ENCODE measurements at places on chromosomes 3 and 15.

GRCh38 chr3:138835397-138835757 is 649 bp upstream of the PIK3CB start:
- DNase-seq: no peak

- no peak for DNase-seq
Measured at GRCh38 chr3:61638741-61639140, 77.4 kb downstream of the PTPRG start.

DNA sequence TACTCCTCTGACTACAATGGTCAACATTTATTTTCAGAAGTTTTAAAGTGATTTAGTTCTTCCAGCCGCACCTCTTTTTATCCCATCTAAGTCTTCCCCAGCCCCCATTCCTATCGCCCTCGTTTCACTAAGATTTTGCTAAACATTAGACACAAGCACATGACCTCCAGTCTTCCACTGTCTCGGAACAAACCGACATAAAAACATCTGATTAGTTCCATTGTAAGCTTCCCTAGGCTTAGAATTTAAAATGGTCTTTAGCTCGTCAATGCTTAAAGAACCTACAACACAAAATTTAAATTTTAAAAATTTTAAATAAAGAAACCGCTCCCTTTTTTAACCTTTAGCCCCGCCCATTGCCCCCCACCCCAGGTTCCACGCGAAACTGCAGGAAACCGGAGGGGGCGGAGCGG is 284 bp upstream of the TSC22D2 start:
- DNase-seq: no peak

- DNase-seq: no peak
Measured at GRCh38 chr3:33645060-33645647, 72.9 kb downstream of the CLASP2 start.

GRCh38 chr3:117263270-117263669 is 553.7 kb downstream of the TUSC7 start:
- DNase-seq: no peak

DNA sequence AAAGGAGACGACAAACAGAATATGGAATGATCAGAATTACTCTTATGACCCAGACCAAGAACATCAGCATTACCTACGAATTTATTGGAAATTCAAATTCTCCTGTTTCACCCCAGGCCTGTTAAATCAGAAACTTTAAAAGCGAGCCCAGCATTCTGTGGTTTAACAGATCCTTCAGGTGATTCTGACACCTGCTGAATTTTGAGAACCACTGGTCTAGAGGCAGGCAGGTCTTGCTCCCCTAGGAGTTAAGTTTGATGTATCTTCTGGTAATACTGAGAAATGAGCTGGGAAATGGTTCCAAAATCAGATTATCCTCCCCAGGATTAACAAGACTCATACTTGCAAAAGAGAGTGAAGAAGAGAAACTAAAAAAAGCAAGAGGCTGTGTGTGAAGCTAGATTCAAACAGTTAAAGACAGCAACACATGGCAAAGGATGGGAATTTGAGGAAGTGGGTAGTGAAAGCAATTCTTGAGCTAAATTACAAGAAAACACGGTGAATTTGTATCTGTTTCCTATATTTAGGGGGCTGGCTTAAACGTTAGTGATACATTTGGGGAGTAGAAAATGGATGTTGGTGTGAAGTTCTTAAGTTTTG is 66.0 kb downstream of the FLNB start:
- DNase-seq: no peak

DNA sequence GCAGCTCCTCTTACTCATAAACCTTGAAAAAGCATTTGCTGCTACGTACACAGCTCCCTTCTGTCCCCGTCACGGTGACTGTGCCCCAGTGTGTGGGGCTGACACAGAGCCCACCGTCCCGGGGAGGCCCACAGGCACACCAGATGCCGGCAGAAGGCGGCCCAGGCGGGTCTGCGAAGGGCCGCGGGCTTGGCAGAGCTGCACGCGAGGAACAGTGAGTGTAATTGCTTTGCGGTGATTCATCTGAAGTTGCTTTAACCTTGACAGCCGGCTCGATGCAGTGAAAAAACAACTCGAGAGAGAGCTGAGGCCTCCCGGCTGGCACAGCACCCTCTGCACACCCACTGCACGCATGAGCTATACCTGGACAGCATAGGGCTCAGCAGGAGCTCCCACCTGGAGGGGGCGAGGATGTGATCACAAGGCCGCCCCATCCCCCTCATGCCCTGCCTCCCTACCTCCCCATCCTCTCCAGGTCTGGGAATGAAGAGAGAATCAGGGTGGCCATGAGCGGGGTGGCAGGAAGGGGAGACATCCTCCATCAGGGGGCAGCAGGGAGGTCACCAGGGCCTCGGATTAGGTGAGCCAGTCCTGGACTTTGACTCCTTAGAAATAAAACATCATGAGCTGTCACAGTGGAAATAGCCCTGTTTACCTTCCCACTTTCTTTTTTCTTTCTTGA is 172.7 kb downstream of the MEGF11 start:
- peak; percentile 17 for DNase-seq

DNA sequence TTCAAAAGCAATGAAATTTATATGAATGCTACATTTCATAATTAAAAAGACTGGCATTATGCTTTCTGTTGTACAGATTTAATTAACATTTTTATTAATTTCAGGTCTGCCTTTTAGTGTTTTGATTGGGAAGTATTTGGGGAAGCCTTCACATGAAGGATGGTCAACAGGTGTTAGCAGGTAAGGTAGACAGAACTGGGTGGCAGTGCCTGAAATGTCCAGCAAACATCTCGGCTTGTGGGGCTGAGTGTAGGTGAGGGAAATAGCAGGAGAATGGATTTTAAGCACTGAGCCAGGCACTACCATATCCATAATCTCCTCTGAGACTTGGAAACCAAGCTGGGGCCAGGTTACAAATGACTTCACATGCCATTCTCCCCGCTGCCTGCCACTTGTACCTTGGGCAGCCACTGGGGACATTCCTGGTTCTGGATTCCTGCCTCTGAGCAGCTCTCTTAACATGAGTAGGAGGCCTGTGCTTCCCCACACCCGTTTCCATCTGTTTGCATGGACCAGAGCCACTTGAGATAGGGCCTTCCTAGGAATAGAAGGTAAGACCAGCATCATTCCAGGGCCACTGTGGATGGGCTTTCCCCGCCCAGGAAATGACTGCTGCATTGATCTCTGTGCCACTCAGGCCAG is 125.9 kb upstream of the HES1 start:
- DNase-seq: no peak

- no peak for DNase-seq
Measured at GRCh38 chr3:32626631-32627030, 56.0 kb upstream of the DYNC1LI1 start.

GRCh38 chr3:166445865-166446264 is 608.6 kb upstream of the BCHE start:
- no peak for DNase-seq

GRCh38 chr3:163490119-163490518 is 1588.2 kb downstream of the SI start:
- no peak for DNase-seq

DNA sequence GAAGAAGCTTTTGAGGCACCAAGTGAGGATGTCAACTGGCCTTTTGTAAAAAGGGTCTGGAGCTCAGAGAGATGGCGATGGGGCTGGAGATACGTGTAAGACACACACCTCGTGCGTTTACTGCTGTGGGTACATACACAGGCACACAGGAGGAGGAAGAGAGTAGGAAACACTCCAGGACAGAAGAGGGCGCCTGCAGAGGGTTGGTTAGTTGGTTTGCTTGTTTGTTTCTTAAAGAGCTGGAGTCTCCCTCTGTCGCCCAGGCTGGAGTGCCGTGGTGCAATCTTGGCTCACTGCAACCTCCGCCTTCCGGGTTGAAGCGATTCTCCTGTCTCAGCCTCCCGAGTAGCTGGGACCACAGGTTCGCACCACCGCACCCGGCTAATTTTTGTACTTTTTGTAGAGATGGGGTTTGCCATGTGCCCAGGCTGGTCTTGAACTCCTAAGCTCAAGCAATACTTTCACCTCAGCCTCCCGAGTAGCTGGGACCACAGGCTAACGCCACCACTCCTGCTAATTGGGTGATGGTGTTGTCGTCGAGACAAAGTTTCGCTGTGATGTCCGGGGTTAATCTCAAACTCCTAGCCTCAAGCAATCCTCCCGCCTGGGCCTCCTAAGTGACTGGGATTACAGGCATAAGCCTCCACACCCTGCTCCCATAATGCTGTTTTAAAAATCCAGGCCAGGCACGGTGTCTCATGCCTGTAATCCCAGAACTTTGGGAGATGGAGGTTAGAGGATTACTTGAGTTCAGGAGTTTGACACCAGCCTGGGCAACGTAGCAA is 1.3 kb upstream of the PRR20G start:
- no peak for DNase-seq

DNA sequence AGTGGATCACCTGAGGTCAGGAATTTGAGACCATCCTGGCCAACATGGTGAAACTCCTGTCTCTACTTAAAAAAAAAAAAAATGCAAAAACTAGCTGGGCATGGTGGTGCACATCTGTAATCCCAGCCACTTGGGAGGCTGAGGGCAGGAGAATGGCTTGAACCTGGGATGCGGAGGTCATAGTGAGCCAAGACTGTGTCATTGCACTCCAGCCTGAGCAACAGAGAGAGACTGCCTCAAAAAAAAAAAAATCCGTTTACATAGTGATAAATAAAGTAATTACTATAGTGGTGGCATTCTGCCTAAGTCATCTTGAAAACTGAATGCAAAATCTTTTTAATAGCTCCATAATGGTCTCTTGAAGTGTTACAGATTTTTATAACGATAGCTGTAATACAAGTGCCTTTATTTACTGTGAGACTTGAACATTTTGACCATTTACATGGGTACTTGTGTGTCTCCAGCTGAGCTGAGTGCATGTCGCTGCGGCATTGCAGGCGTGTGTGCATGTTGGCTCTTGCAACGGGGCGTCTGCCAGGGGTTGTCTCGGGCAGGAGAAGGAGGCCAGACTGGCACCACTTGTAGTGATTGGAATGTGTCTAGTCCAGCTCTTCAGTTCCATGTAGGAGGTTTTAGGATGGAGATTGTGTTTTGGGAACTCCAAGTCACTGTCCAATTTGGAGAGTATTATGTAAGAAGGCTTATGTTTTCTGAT is 111.9 kb downstream of the IGF1R start:
- DNase-seq: peak; percentile 70

DNA sequence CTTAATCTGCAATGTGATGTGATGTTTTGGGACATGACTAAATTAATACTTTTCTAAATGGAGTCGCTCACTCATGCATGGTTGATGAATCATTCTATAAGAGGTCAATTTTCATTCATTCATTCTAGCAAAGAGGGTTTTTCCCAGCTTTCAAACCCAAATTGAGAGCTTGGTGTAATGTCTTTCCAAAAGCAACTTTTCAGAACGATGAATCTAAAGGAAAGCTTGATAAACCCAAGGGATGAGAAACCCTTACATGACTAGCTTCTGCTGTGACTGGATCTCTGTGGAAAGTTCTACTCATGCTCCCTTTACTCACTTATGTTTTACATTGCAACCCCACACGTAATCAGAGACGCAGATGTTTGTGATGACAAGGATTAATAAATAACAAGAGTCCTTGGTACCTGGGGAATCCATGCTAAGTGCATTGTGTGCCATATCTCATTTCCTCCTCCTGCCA is 47.7 kb downstream of the PDZRN3 start:
- DNase-seq: no peak

GRCh38 chr3:73179601-73180000 is 118.1 kb downstream of the EBLN2 start:
- DNase-seq: no peak

DNA sequence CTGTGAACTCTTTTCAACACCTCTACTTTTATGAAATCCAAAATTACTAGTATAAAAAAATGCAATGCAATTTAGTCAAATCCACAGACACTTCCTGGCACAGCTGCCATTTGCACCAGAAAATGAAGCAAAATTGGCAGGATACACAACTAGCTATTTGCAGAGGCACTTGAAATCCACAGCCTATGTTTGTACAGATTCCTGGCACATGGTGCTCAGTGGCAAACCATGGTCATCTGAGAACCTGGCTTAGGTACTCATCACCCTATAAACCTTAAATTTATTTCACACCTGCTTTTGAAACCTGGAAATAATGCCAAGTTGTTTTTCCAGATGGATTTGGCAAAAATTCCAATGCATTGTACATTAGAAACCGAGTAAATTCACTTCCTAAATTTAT is 20.2 kb upstream of the PPM1L start:
- no peak for DNase-seq

- DNase-seq: no peak
Measured at GRCh38 chr3:51385621-51386091, 565 bp downstream of the MANF start.
